GM19239 (cell line): ENCODE measurements at places on chromosomes 6 and 20.

DNA sequence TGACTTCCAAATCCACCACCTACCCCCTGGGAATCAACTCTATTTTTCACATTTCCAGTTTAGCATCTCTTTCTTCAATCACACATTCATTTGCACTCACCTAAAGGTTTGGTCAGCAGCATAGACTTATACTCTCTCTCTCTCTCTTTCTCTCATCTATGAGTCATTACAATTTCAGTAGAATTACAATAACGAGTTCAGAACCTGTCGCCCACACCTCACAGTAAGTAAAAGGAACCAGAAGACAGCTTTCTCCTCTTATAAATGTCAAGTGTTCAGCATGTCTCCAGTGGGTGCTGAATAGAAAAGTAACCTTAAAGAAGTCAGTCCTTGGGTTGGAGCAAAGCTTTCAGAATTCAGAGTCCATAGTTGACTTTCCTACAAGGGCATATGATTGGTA, 1.1 kb upstream of the PHACTR1 start:
- no peak for DNase-seq

DNA sequence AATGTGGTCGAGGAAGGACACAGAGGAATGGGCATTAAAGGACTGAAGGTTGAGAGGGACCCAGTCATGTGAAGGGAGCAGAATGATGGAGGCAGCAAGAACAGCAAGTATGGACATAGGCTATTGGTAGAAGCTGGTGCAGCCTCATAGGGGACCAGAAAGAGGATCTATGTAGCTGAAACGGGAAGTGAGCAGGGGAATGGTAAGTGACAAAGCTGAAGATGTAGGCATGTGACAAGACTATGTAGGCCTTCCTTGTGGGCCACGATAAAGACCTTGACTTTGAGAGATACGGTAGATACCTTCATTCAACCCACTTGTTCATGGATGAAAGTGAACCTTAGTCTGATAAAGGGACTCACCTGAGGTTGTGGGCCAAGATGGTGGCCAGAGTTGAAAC, 3.5 kb downstream of the CTNNBL1 start:
- peak; percentile 23 for DNase-seq

DNA sequence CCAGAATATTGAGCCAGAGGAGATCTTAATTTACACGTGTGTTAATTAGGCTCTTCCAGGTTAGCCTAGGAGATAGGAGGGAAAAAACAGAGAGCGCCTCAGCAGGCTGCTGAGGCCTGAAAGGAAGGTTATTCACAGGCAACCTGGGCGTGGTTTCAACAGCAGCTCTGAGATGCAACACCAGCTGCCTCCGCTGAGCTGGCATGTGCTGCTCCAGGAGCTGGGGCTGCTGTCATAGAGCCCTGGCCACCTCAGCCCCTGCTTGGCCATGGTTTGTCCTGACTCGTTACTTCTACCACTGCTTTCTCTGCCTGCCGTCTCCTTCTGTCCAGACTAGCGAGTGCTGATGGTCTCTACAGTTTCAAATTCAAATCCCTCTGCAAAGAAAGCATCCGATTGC, 32.4 kb upstream of the RPP40 start:
- no peak for DNase-seq

- DNase-seq, result no peak
Measured at GRCh38 chr6:129523816-129524215, 186.2 kb downstream of the ARHGAP18 start.

GRCh38 chr6:9370480-9370879, 935.1 kb upstream of the SLC35B3 start:
- DNase-seq, result no peak

GRCh38 chr6:134714113-134714512, 235.8 kb downstream of the ALDH8A1 start:
- DNase-seq, result no peak

DNA sequence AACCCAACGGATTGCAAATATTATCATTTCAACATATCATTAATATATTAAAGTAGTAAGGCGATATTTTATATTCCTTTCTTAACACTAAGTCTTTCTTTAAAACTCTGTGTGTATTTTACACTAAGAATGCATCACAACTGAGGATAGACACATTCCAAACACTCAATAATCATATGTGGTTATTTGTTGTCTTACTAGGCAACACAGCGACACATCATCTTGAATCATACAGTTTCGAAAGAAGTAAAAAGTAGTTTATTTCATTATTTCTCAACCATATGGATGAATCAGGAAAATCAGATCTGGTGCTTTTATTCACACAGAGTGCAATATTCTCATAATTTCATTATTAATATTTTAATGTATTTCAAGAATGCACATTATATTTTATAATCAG, 662.4 kb downstream of the EPHA7 start:
- no peak for DNase-seq

- no peak for DNase-seq
Measured at GRCh38 chr20:731891-732560, 36.3 kb downstream of the SLC52A3 start.
